ENCODE measurements at places on chromosomes 6 and 20.

- DNase-seq = no peak
Measured at GRCh38 chr6:43009124-43009523, 4.6 kb downstream of the MEA1 start.

DNA sequence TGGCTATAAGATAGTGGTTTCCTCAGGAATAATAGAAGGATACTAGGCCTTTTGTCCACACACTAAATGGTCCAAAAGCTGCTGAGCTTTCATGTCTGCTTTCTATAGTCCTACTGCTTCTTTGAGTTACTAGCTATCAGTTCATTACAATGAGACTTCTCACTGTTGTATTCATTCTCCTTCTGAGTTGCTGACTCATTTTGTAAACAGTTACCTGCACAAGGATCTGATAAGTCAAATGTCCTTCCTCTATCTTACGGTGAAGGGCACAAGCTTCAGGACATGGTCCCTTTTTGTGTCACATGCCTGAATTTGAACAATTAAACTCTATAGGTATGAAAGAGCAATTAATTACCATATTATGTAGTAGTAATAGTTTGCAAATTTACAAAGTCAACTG, 90.5 kb downstream of the MAN1A1 start:
- no peak for DNase-seq

DNA sequence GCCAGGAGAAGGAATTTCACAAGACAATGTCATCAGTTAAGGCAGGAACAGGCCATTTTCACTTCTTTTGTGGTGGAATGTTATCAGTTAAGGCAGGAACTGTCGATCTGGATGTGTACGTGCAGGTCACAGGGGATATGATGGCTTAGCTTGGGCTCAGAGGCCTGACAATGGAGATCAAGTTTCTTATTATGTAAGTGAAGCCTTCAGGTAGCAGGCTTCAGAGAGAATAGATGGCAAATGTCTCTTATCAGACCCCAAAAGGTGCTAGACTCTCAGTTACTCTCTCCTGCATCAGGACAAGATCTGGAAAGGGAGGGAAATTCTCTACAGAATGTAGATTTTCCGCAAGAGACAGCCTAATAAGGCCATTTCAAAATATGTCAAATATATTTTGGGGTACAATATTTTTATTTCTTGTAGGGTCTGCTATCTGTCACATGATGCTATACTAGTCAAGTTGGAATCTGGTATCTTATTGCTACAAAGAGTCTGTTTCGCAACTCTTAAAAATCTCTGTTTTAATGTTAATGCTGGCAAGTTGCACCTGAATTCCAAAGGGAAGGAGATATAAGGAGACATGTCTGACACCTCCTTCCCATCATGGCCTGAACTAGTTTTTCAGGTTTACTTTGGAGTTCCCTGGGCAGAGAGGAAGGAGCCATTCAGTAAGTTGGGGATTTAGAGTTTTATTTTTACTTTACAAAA, 48.8 kb downstream of the TRDN start:
- no peak for DNase-seq

DNA sequence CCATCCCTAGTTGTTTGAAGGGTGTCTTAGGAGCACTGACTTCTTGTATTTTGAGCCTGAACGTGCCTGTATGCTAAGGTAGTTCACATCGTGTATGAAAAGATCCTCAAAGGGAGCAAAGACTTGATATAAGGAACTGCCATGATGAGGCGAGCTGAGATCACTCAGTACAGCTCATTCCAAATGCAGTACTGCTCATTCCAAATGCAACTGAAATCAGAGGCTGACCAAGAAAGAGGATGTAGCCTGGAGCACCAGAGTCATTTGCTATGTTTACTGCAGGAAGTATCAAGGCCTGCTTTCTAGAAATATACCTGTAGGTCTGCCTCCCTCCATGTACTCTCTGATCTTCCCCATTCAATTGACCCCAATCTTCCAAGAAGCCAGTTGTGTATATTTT, 832.2 kb downstream of the EYS start:
- no peak for DNase-seq

DNA sequence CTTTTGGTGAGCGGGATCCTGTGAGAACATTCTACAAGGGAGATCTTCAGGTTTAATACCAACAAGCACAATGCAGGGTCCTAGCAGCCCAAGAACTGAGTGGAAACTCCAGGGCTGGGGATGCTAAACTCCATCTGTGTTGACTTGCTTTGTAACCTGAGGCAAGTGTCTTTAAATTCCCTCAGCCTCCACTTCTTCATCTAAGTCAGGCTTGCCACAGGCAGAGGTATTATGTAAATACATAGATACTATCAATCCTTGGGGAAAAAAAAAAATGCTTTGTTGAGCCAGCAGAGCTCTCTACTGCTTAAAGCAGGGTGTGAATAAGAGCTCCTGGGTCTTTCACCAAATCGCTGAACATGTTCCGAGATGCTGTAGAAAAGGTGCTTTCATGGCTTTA, 114.2 kb upstream of the PHACTR1 start:
- no peak for DNase-seq

GRCh38 chr6:138032571-138032970, 74.6 kb downstream of the PERP start:
- no peak for DNase-seq

DNA sequence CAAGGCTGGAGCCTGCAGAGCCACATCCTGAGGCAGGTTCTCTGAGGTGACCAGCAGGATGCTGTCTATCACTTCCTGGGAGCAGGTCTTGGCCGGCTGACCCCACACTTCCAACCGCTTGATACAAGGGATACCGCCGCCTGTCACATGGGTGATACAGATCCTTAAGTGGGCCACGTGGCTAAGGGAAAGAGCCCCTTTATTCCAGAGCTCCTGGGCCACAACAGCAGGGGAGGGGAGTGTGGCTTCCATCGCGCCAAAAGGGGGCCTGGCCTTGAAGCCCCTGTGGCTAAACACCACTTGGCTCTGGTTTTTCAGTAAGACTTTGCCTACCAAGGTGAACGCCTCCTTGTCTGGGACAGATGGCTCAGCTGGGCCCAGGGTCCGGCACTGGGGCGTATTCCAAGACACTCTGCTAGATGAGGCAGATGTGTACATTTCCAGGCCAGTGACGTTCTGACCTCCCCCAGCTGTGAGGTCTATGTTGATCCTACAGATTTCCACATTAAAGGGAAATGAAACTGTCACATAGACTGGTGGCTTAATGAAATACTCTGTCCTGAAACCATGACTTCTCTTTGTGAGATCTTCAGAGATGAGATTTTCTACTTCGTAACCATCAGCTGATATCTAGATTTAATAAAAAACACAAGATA, 37.6 kb upstream of the AVP start:
- DNase-seq = no peak

- no peak for DNase-seq
Measured at GRCh38 chr6:150634176-150634963, 34.7 kb downstream of the PLEKHG1 start.

GRCh38 chr6:164006459-164006858, 591.9 kb downstream of the QKI start:
- no peak for DNase-seq

GRCh38 chr20:62177307-62177706, 5.5 kb upstream of the MTG2 start:
- no peak for DNase-seq

DNA sequence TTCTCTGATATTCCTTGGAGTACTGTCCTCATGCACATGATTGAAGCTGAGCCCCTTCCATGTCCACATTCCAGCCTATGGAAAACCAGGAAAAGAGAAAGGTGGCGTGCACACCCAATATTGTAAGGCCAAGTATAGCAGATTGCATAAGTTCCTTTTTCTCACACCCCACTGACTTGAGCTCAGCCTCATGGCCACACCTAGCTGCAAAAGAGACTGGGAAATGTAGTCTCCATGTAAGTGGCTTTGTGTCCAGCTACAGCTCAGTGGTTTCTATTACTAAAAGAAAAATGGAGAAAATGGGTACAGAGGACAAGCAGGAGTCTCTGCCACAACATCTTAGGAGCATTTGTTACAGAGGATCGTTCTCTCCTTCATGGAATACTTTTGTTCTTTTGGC, 10.8 kb upstream of the UST start:
- no peak for DNase-seq

GRCh38 chr6:30508890-30509736, 19.8 kb downstream of the HLA-E start:
- DNase-seq = no peak

DNA sequence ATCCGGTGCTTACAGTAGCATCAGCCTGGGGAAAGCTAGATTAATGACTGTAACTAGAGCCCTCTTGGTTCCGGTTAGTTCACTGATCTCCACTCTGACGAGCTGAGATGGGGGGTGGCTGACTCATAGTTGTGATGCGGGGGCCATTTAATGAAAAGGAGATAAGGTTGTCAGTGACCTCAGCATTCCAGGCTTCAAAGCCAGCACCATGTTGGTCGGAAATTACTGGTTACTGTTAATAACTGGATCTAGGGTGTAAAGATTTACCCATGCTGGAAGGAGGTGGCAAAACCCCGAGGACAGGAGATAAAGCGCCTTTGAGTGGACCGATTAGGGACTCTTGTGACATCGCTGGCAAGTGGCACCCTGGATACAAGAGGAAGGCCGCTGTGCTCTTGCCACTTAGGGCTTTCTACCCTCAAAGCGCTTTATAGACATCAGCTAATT, 21.1 kb downstream of the FOXC1 start:
- DNase-seq = no peak

Data from activated CD8-positive, alpha-beta memory T cell treated with anti-CD3 and anti-CD28 coated beads for 4 hours (primary cell).